ENCODE measurements at places on chromosomes 6 and 20. TPM values are rescaled to one million over a fixed set of nuclear protein-coding genes. Genes with fewer than 3 reads are reported as not detected.

Gene PPIL6
- 0.29 TPM for total RNA-seq

Gene SRSF12
- not detected for total RNA-seq

Gene PROCR
- total RNA-seq, result 0.34 TPM

Gene TMEM244
- total RNA-seq, result not detected

Gene SNHG17
- total RNA-seq, result 36.5 TPM

Gene MAS1
- not detected for total RNA-seq

Gene MATN4
- total RNA-seq, result 6.7 TPM

Gene CNR1
- total RNA-seq, result not detected

Gene FUT9
- not detected for total RNA-seq

Gene PAK5
- total RNA-seq, result not detected

Gene NKAIN2
- total RNA-seq, result not detected

Gene PPDPF
- total RNA-seq, result 141 TPM

Gene EPM2A
- 4.6 TPM for total RNA-seq

Gene HEY2
- total RNA-seq, result not detected

Gene SH3BGRL2
- 0.32 TPM for total RNA-seq

Gene MROH8
- total RNA-seq, result 0.98 TPM

Gene BAG2
- 8.8 TPM for total RNA-seq

Gene OR2J3
- not detected for total RNA-seq

Measured in T-helper 1 cell treated with Interleukin-12 subunit alpha and Interleukin-12 subunit beta and Interleukin-4 antibody, amounts not matched to agents 30 ng/mL and 1 ng/mL, for 36 hours (primary cell).